Caco-2 (cell line): ENCODE measurements at places on chromosomes 16 and 17. TPM values are rescaled to one million over a fixed set of nuclear protein-coding genes. Genes with fewer than 3 reads are reported as not detected.
A peak's percentile ranks its signal among the peaks of the same experiment; 100 is the strongest.

- no peak for DNase-seq
Measured at GRCh38 chr17:76011951-76012350, 11.3 kb downstream of the CDK3 start.

DNA sequence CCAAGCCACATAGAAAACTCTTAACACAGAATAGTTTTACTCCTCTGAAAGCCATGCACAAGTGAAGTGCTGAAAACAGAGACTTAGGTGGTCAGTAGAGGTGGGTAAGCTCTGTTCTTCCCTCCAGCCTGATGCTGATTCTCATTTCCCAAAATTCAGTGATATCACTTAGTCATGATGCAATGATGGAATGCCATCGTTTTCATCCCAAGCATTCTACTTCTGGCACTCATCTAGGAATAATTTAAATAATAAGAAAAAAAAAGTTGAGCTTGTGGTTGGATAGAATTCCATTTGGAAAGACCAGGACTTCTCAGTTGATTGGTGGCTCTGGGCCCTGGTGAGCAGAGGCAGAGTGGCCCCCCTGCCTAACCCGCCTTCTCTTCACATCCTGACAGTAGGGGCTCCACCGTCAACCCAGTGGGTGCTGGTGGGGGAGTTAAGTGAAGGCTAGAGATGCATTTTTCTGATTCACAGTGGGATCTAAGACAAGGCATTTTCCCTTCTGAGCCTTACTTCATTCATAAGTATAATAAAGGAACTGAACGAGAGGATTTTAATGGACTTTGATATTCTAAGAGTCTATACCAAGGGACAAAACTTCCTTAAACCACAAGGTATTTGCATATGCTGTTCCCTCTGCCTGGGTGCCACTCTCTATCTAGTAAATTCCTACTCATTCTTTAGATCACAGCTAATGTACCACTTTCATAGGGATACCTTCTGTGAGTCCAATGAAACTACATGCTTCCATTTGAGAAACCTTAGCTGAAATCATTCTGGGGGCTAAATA lies 310.3 kb upstream of the DYNLRB2 start:
- no peak for DNase-seq

- no peak for DNase-seq
Measured at GRCh38 chr16:65889533-65889966, 476.9 kb upstream of the CDH5 start.

YBX2 gene
- total RNA-seq: 21.1 and 27.6 TPM in 2 replicates

DNA sequence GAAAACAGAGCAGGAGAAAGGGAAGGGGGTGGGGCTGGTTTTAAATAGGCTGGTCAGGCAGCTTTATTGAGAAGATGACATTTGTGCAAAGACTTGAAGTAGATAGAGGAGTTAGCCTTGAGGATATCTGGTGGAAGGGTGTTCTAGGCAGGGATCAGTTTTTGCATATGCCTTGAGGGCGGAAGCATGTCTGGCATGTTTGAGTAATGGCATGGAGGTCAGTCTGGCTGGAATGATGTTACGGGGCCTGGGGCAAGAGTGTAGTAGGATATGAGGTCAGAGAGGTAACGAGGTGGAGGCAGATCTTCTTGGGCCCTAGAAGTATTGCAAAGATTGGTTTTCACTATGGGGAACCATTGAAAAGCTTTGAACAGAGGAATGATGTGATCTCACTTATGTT lies 4.8 kb downstream of the RABEP1 start:
- DNase-seq: peak; percentile 43

DNA sequence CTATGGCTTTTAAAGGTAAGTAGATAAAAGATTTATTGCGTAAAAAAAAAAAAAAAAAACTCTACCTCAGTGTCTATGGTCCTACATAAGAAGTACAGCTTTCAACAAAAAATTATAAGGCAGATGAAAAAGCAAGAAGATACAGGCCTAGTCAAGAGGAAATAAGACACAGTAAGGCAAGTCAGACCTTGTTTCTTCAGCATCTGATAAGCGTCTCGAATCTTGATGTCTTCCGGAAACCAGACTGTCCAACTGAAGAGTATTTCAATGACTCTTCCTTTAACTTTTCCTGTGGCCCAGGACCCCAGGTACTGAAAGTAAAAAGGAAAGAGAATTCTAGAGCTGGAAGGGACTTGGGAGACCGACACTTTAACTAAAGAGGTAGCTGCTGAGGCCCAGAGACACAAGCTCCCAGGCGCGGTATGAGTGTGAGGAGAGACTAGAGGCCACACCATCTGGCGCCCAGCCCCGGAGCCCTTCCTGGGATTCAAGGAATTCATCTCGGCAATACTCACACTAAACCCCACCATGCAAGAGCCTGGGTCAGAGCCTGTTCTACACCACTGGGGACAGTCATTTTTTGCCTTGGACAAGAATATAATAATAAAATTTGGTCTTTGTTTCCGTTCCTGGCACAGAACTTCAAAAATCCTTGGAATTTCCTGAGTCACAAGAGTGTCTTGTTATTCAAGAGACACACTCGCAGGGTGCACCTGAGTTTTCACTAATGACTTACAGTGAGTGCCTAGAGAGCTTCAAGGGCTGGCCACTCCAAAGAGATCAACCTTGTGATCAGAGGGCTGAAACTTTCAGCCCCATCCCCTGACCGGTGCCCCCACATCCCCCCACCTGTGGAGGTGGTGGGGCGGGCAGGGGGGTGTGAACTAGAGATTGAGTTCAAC lies 18.6 kb downstream of the GGA2 start:
- no peak for DNase-seq

BAIAP3 gene
- 4.2 and 5.0 TPM in 2 replicates for total RNA-seq

DNA sequence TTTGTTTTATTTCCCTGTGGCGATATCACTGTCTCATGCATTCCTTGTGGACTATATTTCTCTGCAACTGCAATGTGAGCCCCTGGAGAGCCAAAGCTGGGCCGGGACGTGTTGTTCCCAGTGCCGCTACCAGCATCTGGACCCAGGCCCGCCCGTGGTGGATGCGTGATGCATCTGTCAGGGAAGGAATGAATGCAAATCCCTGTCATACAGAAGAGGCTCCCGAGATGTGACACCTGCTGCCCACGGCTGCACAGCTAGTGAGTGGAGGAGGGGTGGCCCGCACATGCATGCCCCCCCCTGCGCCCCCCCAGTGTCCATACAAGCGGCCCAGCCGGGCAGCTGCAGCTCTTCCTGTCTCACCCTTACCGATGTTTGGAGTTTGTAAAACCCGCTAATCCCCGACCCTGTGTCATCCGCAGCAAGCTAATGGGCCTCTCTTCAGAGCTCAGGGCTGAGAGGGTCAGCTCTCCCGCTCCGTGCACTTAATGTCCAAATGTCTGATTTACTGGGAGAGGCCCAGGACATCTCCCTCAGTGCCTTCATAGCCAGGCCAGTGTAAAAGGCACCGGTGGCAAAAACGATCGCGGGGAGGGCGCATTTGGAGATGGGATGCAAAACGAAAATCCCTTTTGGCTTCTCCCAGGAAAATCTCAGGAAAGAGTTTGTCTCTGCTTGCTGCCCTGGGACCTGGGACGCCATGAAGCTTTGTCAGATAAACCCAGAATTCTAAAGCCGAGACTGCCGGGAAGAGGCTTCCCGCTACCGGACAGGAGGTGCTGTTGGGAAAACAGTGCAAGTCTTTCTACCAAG lies 91.8 kb downstream of the FOXL1 start:
- DNase-seq: no peak

FTO gene
- 76.3 and 78.3 TPM in 2 replicates for total RNA-seq

DNA sequence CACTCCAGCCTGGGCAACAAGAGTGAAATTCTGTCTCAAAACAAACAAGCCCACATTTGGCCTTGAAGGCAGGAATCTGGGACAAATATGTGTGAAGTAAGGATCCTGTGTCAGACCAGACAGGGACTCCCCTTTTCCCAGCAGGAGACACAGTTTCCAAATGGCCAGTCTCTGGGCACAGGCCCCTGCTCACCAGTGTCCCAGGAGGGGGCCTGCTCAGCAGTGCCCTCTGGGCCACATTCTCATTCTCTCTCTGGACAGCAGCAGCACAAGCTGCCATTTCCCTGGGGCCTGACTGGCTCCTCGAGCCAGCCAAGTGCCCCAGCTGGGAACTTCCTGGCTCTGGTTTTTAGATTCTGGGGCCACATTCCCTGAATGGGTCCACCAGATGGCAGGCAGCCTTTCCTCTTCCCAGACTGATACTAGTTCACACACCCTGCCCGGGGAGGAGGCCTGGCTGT lies 11.7 kb upstream of the MNT start:
- DNase-seq: no peak

LRRC37A3 gene
- 5.8 and 8.6 TPM in 2 replicates for total RNA-seq

SEPHS2 gene
- 80.2 and 91.6 TPM in 2 replicates for total RNA-seq

- no peak for DNase-seq
Measured at GRCh38 chr16:22425036-22425801, 50.8 kb upstream of the CDR2 start.

GRCh38 chr16:11836650-11837244 lies 14.6 kb downstream of the RSL1D1 start:
- no peak for DNase-seq

GRCh38 chr17:42819939-42820535 lies 4.0 kb downstream of the BECN1 start:
- DNase-seq: peak; percentile 74

KSR1 gene
- total RNA-seq: 88.9 and 91.5 TPM in 2 replicates

- no peak for DNase-seq
Measured at GRCh38 chr17:6867849-6868248, 36.3 kb upstream of the TEKT1 start.

DNA sequence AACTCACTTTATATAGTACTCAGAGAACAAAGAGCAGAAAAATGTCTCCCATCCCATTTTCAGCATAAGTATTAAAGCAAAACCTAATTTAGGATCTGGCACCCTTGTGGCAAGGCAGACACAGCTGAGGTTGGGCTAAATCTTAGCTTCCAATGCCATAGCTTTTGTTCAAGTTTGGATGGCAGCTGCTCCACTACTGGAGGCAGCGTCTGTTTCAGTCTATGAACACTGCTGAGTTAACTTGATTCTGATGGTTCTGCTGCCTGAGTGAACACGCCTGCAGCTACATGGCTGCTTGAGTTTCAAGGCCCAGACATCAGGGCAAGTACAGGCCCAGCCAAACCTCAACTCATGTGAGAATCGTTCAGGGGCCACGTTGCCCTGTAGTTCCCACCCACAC lies 178.2 kb upstream of the RPH3AL start:
- no peak for DNase-seq

- DNase-seq: peak; percentile 9
Measured at GRCh38 chr17:208429-208828, 27.0 kb upstream of the DOC2B start.

ATP2A3 gene
- total RNA-seq: 8.0 and 8.2 TPM in 2 replicates

MYH2 gene
- not detected in 2 replicates for total RNA-seq

GRCh38 chr17:40317345-40317873 lies 8.4 kb downstream of the RARA start:
- peak; percentile 81 for DNase-seq

GRCh38 chr17:82315703-82316358 lies 1.6 kb downstream of the CD7 start:
- DNase-seq: no peak

GRCh38 chr16:51116353-51116752 lies 34.7 kb downstream of the SALL1 start:
- no peak for DNase-seq

KRT24 gene
- 0.16 TPM in 1 of 2 replicates, not detected in the other for total RNA-seq

GRCh38 chr16:87439926-87440325 lies 47.8 kb downstream of the MAP1LC3B start:
- no peak for DNase-seq

SEC14L1 gene
- 92.0 and 96.1 TPM in 2 replicates for total RNA-seq

- DNase-seq: no peak
Measured at GRCh38 chr17:80097844-80098691, 3.3 kb upstream of the GAA start.

JMJD8 gene
- total RNA-seq: 46.7 and 52.4 TPM in 2 replicates

DNA sequence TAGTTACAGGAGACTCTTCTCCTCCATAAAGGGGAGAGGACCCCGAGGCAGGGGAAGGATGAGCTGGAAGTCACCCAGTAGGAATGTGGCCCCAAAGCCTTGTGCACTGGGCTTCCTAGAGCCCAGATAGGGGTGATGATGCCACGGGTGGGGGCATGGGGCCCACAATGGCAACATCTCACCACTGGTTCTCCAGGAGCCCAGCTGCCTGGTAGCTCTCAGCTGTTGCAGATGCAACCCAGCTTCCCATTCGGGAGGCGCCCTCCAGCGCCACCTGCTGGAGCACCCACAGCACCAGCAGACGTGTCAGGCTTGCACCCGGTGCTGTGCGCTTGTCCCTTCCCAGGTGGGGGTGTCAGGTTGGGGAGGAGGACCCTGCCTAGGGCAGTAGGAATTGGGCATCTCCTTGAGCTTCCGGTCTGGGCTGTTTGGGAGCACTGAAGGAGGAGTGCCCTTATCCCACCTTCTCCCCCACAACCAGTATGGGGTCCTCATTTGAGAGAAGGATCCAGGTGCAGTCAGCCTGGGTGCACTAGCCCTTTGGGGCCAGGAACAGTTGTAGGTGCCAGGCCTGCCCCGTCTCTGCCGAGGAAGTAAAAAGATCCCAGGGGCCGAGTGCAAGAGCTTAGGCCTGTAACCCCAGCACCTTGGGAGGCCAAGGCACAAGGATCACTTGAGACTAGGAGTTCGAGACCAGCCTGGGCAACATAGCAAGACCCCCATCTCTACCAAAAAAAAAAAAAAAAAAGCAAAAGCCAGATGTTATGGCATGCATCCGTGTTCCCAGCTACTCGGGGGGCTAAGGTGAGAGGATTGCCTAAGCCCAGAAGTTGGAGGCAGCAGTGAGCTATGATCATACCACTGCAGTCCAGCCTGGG lies 14.4 kb downstream of the CDIPT start:
- peak; percentile 70 for DNase-seq

KCNG4 gene
- total RNA-seq: not detected in 2 replicates

TBX21 gene
- not detected in 2 replicates for total RNA-seq

GRCh38 chr16:48870141-48870540 lies 260.2 kb upstream of the N4BP1 start:
- DNase-seq: no peak

DNA sequence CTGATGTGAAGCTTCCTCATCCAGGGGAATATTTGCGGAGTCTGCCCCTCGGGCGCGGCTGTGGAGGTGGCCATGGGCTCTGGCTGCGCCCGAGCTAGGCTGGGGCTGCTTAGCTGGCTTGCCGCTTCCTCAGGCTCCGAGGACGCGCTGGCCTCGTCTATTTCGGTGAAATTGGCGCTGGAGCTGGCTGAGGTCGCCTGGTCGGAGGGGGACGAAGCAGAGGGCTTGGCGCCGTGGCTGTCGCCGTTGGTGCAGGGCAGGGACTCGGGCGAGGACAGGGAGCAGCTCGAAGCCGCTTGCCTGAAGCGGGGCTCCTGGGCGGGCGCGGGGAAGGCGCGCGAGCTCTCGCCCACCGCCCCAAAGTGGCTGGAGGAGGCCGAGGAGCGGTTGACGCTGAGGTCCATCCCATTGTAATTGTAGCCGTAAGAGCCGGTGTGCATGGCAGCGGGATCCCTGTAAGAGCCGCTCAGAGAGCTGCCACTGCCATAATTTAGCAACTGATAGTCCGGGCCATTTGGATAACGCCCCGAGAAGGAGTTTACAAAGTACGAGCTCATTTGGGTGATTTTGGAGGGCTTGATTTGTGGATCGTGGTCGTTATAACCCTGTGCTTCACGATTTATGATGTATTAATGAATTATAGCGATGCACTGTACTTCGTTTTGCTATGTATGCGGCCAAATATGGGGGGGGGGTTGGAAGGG lies at the start of gene HOXB5:
Gene HOXB5, minus strand, starts transcription at position 654 of the 704 bp plus-strand sequence. Its CDS starts 97 bp downstream, at position 557.
- DNase-seq: no peak

NACA2 gene
- total RNA-seq: not detected in 2 replicates

- no peak for DNase-seq
Measured at GRCh38 chr17:82795615-82796014, 43.8 kb downstream of the TBCD start.

GRCh38 chr17:74217037-74217730 lies 3.8 kb downstream of the TTYH2 start:
- no peak for DNase-seq
